A549 treated with AZD2906 at 1 μM for 4 hours (cell line): ENCODE measurements at places on chromosomes 2 and 18. TPM values are rescaled to one million over a fixed set of nuclear protein-coding genes. Genes with fewer than 3 reads are reported as not detected.

TNFAIP6 gene
- total RNA-seq = 0.51 to 0.89 TPM (median 0.87 TPM) in 5 replicates

ABCB6 gene
- total RNA-seq = 21.3 to 30.4 TPM (median 27.3 TPM) in 5 replicates

SLC35G4 gene
- total RNA-seq = not detected in 5 replicates

SPATA3 gene
- total RNA-seq = not detected in 5 replicates

NEUROD1 gene
- total RNA-seq = not detected in 5 replicates

NPHP1 gene
- total RNA-seq = 6.7 to 7.2 TPM (median 6.9 TPM) in 5 replicates

CRYGC gene
- total RNA-seq = not detected in 5 replicates

FOSL2 gene
- 75.3 to 85.5 TPM (median 79.3 TPM) in 5 replicates for total RNA-seq

STON1 gene
- total RNA-seq = 0.28 to 0.42 TPM (median 0.39 TPM) in 5 replicates

GALNT3 gene
- total RNA-seq = 0.06 to 0.08 TPM in 2 of 5 replicates, not detected in the others

AGXT gene
- not detected in 5 replicates for total RNA-seq

RAB1A gene
- total RNA-seq = 204 to 236 TPM (median 234 TPM) in 5 replicates

SH3RF3 gene
- 0.47 to 0.71 TPM (median 0.66 TPM) in 5 replicates for total RNA-seq

NTSR2 gene
- total RNA-seq = 0.05 to 0.08 TPM in 2 of 5 replicates, not detected in the others

GPAT2 gene
- 0.02 TPM in 1 of 5 replicates, not detected in the others for total RNA-seq

RFX8 gene
- total RNA-seq = not detected in 5 replicates

EFR3B gene
- total RNA-seq = 7.7 to 10.1 TPM (median 8.0 TPM) in 5 replicates

CRYGD gene
- not detected in 5 replicates for total RNA-seq

AQP12B gene
- total RNA-seq = not detected in 5 replicates

MTLN gene
- total RNA-seq = 119 to 138 TPM (median 124 TPM) in 5 replicates

TFPI gene
- total RNA-seq = 35.2 to 53.4 TPM (median 47.5 TPM) in 5 replicates

CRYBA2 gene
- total RNA-seq = 0.10 to 0.25 TPM in 2 of 5 replicates, not detected in the others

CD28 gene
- total RNA-seq = not detected in 5 replicates

CPSF3 gene
- total RNA-seq = 46.5 to 61.0 TPM (median 50.3 TPM) in 5 replicates

CIAO1 gene
- 76.1 to 86.0 TPM (median 84.2 TPM) in 5 replicates for total RNA-seq

CD302 gene
- total RNA-seq = 2.0 to 2.3 TPM (median 2.1 TPM) in 5 replicates

MMADHC gene
- 79.8 to 102 TPM (median 80.6 TPM) in 5 replicates for total RNA-seq

FSHR gene
- not detected in 5 replicates for total RNA-seq

KIF5C gene
- 0.21 to 0.50 TPM (median 0.28 TPM) in 5 replicates for total RNA-seq

OSBPL6 gene
- 5.8 to 7.4 TPM (median 6.1 TPM) in 5 replicates for total RNA-seq

SGO2 gene
- total RNA-seq = 10.8 to 14.6 TPM (median 12.1 TPM) in 5 replicates

LONRF2 gene
- 1.7 to 2.4 TPM (median 2.0 TPM) in 5 replicates for total RNA-seq
